ENCODE measurements at places on chromosomes 1 and 21.
A peak's percentile ranks its signal among the peaks of the same experiment; 100 is the strongest.

DNA sequence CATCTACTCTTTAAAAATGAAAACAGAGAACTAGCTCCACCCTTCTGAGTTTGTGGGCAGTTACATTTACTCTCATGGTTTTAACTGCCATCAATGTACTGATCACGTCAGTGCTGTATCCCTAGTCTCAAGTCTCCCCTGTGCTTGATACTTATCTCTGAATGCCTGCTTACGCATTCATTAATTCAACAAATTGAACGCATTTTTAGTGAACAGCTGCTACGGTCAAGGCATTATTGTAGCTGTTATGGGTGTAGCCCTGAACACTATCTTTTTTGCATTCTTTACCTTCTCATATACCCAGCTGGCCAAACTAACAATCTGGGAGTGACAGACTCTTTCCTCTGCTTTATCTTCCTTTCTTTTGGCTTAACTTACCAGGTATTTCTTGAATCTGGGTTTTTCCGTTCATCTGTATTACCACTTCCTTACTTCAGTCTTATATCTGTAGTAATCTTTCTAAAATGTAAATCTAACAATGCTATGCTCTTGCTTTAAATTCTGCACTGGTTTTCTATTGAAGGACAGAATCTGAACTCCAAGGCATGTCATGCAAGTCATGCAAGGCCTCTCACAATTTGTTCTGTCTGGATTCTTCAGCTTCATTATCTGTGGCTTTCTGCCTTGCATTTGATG, 33.3 kb downstream of the SMG7 start:
- no peak for DNase-seq

DNA sequence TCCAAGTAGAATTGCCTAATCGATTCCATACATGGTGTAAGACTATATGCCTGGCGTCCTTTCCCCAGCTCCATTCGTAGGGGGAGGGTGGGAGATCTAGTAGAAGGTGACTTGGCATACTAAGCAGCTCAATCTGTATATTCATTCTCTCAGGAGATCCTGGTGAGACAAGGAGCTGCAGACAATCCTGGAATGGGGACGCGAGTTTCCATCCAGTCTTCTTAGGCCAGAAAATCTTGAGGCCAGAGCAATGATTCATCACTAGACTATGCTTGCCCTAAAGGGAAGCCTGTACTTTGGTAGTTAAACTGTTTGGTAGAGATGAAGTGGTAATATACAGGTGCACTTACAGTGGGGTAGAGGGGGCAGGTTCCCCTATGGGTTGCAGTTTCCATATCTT, 468.7 kb downstream of the ADGRL2 start:
- DNase-seq, result peak; percentile 31

DNA sequence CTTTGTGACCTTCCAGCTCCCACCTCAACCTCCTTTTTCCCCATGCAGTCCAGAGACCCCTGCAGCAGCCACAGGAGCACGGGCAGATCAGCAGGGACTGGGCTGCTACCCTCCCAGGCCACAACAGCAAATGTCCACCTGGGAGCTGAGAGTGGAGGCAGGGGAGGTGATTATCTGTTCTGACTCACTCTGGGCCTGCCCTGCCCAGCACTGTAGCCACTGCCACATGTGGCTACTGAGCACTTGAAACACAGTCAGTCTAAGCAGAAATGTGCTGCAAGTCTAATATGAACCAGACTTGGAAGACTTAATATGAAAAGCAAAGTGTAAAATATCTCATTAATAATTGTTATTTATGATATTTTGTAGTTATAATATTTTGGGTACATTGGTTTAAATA, 148.9 kb upstream of the VANGL1 start:
- peak; percentile 81 for DNase-seq

GRCh38 chr1:72485801-72486200, 203.5 kb upstream of the NEGR1 start:
- DNase-seq, result no peak

GRCh38 chr1:154527192-154527591, 25.0 kb upstream of the SHE start:
- no peak for DNase-seq

- DNase-seq, result peak; percentile 34
These were observed 141.6 kb downstream of the MIS18A start for GRCh38 chr21:32137266-32137665.

GRCh38 chr1:175630076-175630475, 113.3 kb downstream of the TNR start:
- no peak for DNase-seq

GRCh38 chr1:34858901-34859445, 576 bp downstream of the SMIM12 start:
- peak; percentile 32 for DNase-seq

GRCh38 chr1:221923929-221924598, 182.2 kb upstream of the DUSP10 start:
- DNase-seq, result no peak

GRCh38 chr1:1939296-1940122, 20.4 kb upstream of the TMEM52 start:
- no peak for DNase-seq

- peak; percentile 78 for DNase-seq
These were observed 3.4 kb upstream of the PLEKHM2 start for GRCh38 chr1:15680561-15681348.

DNA sequence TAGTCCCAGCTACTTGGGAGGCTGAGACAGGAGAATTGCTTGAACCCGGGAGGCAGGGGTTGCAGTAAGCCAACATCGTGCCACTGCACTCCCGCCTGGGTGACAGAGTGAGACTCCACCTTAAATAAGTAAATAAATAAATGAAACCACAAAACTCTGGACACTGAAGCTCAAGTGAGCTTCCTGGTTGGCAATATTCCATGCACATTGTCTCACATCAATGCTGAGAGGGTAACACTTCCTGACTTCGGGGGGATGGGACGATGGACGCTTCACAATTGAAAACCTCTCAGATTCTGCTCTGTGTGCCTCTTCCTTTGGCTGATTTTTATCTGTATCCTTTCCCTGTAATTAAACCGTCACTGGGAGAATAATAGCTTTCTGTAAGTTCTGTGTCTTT, 70.0 kb upstream of the ZNF644 start:
- DNase-seq, result peak; percentile 77

DNA sequence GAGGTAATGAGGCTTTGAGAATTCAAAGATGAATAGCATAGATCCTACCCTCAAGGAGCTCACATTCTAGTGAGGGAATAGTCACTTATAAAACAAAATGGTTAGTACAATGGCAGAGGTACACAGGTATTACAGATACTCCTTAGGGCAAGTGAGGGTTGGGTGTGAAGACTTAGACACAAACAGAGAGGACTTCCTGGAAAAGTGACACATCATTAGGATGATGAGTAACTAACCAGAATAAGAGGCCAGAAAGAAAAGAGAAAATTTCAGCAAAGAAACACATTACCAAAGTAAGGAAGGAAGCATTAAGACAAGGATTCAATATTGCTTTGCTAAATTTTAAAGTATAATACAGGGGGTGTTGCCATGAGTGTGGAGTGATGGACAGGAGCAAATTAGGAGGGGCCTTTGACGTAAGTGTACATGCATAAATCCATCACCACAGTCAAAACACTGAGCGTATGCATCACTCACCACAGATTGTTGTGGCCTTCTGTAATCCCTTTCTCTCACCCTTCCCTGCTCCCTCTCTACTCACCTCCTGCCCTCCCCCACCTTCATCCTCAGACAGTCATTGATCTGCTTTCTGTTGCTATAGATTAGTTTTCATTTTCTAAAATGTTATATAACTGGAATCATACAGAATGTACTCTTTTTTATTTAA, 7.9 kb downstream of the CD53 start:
- DNase-seq, result peak; percentile 68

DNA sequence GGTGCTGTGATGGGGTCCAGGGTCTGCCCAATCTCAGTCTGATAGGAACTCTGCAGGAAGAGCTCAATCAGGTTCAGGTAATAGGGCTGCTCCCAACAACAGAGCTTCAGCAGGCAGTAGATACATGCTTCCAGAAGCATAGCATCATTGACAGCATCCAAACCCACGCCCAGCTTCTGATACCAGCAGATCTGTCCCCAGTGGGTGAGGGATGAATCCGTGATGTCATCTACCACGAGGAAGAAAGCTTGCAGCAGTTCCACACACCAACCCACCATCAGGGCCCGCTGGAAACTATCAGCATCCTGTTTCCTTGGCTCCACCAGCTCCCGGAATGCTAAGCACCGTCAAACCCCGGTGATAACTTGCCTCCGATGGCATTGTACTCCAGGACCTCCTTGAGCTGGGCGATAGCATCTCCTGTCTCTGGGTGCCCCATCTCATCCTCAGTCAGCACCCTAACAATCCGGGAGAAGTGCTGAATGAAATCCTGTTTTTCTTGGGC, 14.7 kb downstream of the NEK2 start:
- DNase-seq, result no peak

DNA sequence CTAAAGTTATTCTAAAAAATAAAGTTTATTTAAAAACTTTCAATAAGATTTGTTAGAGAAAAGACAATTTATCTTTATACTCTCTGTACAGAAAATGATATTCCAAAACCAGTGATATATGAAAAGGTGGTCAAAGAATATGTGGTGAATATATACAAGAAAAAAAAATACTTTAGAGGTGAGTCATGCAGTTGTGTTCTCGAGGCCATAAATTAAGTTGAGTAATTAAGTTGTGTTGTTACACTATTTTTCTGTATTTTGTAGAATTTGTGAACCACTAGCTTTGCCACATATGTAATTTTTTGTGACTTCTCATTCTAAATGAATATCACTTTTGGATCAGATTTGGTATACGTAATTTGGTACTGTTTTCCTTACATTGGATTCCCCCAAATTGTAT, 23.6 kb upstream of the DUSP10 start:
- no peak for DNase-seq

DNA sequence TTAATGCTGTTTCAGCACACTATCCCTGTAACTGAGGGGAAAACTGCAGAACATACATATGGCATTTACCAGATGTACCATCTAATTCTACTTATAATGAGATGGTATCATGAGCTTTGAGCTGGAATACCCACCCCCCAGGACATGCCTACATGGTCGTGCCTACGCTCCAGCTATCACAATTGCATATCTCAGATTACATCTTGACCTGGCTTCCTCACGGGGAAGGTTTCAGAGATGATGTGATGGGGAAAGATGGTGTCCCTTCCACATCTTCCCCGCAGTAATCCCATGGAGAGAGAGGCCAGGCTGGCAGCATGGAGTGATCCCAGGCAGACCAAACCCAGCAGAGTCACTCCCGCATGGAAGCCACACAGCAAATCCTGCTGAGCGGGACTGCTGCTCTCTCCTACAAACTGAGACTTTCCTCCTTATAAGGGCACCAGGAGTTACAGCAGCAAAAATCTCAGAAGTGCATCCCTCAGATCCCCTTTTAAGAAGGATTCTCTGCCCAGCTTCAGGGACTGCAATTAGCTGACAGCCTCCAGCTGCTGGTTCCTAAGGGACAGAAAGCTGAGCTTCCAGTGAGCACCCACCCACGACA, 67.1 kb downstream of the KCNH1 start:
- no peak for DNase-seq

DNA sequence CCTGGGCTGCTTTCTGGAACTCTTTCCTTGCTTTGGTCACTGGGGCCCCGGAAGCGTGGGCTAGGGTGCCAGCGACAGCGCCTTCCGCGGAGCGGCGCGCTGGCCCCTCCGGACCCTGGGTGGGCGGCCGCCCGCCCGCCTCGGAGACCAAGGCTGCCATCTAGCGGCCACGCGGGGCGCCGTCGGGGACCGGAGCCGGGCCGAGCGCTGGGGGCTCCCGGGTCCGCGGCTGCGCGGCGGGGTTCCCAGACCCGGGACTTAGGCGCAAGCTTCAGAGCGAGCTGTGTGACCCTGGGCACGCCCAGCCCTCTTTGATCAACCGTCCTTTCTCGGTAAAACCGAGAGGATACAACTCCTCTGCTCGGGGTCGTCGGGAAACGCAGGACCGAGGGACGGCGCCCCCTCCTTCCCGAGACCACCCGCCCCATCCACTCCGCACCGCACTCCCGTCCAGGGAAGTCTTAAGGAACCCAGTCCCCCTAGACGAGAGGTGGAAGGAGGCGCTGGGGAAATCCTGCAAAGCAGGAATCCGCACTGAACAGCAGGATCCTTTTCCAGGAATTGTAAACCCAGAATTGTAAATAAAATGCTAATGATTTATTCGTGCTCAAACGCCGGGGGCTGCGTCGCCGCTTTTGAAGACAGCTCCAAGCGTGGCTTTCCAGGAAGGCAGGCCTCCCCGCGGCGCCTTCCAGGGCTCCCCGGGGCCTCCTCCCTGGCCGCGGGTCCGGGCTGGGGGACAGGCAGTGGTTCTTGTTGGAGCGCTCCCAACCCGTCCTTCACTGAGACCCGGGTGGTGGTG, 41.2 kb downstream of the RRAGC start:
- peak; percentile 50 for DNase-seq

GRCh38 chr1:16348414-16349182, 3.7 kb downstream of the FBXO42 start:
- no peak for DNase-seq

DNA sequence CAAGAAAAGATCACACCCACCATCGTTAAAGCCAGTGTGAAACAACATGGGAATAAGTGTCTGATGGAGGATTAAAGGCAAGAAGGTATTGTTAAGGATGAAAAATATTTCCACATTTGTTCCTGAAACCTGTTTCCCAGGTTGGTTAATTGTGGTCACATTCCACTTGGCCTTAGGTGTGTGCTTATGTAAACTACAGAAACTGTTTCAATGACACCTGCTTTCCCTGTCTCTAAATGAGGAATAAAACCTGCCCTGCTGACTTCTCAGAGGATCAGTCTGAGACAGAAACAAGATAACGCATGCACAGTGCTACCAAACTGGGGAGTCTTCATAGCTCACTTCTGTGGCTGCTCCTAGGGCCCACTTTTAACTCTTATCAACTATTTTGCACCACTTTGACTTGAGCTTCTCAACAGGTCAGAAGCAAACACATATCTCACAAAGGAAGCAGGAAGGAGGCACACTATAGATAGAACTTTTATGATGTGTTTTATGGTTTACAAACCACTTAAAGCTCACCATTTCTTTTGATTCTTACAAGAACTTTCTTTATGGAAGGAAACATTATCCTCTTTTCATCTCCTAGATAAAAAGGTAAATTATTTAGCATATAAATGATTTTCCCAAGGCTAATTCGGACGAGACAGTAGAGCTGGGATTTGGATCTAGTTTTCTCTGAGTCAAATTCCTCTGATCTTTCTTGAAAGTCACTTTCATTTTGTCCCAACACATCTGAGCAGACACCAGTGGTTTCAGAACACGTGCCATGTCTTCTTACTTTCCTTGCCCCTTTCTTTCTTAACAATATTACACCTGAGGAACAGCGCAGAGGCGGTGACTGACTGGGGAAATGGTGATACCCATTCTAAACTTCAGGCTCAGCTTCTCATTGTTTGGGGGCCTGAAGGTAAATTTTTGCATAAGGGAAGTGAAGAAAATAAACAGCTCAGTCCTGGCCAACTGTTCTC, 33.4 kb downstream of the CYP2J2 start:
- DNase-seq, result no peak

- peak; percentile 13 for DNase-seq
These were observed 524.4 kb downstream of the DPYD start for GRCh38 chr1:97396463-97396862.

DNA sequence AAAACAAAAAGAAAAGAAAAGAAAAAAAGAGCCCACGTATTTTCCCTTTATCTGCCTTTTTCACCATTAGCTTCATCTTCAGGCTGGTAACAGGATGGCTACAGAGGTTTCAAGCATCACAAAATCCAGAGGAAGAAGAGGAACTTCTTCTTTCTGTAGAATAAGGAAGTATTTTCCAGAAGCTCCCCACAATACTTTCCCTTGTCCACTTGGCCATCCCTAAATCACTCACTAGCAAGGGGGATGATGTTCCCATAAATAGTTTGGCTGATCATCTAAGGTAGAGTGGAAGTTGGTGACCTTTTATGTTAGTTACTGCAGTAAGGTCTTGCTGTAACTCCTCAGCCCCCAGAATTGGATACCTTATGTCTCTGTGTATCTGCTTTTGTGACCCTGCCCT, 45.1 kb upstream of the RNF11 start:
- DNase-seq, result no peak

All from Daoy (cell line).